ENCODE measurements at places on chromosomes 7 and 10. TPM values are rescaled to one million over a fixed set of nuclear protein-coding genes. Genes with fewer than 3 reads are reported as not detected.

DNA sequence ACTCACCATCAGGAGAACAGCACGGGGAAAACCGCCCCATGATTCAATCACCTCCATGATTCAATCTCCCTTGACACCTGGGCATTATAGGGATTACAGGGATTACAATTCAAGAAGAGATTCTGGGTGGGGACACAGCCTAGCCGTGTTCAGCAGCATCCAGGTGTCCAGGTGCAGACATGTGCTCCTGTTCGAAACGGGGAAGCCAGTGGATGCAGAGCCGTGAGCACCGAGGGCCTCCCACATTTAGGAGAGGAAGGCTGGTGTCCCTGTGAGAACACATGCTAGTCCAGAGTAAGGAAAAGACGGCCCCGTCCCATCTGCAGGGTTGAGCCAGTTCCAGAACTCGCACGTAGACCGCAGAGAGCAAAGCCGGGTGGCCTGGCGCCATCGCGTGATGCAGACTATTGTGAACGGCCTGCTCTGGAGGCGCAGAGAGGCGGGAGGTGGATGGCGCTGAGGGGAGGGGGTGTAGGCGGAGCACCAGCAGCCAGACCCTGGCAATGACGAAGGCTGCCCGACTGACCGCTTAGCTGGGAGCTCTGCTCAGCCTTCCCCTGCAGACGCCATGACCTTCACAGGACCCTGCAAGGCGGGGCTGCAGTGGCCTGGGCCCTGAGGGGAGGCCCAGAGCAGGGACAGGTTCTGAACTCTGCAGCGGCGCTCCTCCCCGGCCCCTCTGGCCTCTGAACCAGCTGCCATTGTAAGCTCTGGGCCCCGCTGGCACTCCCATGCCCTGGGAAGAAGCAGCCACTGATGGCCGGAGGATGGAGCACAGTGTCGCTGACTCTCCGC lies 141.6 kb upstream of the TCERG1L start:
- DNase-seq: peak; percentile 48
- peak overlapping the region; percentile 34 for H3K4me3 ChIP-seq
- H3K36me3 ChIP-seq: no peaks in the 10 kb centered on the region
- peaks cover 40% of the 10 kb centered on the region for H3K27me3 ChIP-seq

DNA sequence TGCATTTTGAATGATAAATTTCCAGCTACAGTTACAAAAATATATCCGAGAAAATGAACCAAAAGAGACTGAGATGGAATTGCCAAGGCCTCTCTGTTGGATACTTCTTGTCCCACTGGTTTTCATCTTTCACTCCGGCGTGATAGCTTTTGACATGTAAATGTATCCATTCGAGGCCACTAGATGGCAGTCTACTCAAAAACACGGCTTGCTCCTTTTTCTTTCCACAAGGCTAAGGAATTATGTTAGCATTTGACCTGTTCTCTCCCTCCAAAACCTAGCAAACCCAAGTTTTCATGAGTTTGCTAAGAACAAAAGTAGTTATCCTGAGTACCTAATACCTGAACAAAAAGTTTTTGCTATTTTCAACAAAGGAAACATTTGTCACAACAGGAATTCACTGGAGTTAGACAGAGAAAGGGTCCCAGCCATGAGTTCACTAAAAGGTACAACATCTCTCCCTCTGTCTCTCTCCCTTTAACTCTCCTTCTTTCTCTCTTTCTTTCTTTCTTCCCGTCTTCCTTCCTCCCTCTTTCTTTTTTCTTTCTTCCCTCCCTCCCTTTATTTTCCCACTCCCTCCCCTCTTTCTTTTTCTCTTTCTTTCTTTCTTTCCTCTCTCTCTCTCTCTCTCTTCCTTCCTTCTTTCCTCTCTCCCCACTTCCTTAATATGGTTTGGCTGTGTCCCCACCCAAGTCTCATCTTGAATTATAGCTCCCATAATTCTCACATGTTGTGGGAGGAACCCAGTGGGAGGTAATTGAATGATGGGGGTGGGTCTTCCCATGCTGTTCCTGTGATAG lies 207.9 kb upstream of the MYO3A start:
- H3K27me3 ChIP-seq: no peaks in the 10 kb centered on the region
- DNase-seq: no peak
- H3K4me1 ChIP-seq: no peaks in the 10 kb centered on the region
- H3K4me3 ChIP-seq: no peak overlapping the region

DNA sequence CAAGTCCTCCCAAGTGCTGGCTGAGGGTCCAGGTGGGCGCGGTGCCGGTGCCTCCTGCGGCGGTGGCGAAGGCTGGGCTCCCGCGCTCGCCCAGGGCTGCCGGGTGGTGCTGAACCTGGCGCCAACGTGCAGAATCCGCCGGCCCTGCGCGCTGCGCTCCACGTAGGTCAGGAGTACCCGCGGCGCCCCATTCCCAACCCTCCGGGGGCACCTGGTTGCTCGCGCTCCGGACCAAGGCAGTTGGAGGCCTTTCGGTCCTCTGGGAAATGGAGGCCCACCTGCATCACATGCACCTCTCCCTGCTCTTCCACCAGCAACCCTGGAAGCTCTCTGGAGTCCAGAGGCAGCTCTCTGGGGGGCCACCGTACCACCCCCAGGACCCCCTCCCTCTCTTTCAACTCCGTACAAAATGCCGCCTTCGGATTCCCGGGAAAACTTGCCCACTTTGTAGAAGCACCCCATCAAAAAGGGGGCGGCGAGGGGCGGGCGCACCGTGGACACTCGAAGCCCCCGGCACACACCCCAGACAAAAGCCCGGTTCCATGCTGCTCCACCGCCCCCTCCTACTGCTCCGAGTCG lies 745 bp downstream of the SLC16A9 start:
- H3K4me1 ChIP-seq: no peaks in the 10 kb centered on the region
- H3K36me3 ChIP-seq: no peaks in the 10 kb centered on the region
- H3K4me3 ChIP-seq: peak overlapping the region; percentile 66
- no peak for DNase-seq
- H3K27me3 ChIP-seq: no peaks in the 10 kb centered on the region

DNA sequence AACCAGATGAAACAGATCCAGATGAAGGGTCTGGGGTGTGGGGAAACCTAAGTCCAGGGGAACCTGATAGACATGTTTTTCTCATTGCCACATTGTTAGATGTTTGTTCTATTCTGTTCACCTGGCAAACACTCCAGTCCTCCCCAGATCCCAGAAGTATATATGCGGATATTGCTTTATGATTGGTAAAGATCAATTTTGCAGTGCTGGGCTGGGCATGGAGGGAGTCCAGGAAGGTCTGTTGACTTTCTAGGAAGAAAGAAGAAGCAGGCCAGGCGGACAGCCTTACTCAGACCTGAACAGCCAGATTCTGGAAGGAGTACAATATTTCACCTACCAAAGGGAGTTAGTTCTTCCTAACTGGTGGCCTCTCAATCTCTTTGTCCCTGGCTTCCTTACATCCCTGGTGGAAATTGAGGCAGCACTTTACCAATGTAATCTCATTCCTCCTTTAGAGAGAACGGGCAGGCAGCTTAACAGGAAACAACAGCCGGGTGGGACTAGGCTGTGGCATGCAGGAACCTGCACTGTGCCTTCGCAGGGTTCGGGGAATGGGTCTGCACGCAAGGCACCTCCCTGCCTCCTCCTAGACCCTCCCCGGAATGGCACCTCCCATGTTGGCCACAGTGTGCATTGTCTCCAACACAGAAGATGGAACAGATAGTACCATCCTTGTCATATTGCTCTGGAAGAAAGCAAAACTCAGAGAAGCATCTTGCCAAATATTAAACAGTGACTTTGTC lies 930 bp downstream of the GIMAP6 start:
- H3K27me3 ChIP-seq: no peaks in the 10 kb centered on the region
- peak overlapping the region; percentile 55 for H3K4me3 ChIP-seq
- peaks cover 34% of the 10 kb centered on the region for H3K36me3 ChIP-seq
- H3K4me1 ChIP-seq: peaks cover 39% of the 10 kb centered on the region
- DNase-seq: peak; percentile 56
- H3K27ac ChIP-seq: peak overlapping the region; percentile 95

DNA sequence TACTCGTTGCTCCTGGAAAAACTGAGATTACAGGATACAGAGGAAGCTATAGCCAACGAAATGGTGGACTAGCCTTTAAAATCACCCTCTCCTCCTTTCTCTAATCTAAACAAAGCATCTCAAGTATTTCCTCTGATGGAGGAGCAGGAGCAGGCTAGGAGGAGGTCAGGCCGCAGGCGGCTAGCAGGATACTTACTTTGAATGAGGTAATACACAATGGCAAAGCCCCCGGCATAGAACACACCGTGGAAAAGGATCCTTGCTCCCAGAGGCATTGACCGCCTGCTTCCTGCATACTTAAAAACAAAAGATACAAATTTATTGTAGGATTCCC lies 64.4 kb downstream of the STK17A start:
- DNase-seq: peak; percentile 33
- no peak overlapping the region for H3K4me3 ChIP-seq
- H3K27ac ChIP-seq: peak overlapping the region; percentile 86
- no peaks in the 10 kb centered on the region for H3K36me3 ChIP-seq

- DNase-seq: no peak
- H3K27me3 ChIP-seq: no peaks in the 10 kb centered on the region
- H3K4me3 ChIP-seq: no peak overlapping the region
- H3K36me3 ChIP-seq: peaks cover 79% of the 10 kb centered on the region
- no peaks in the 10 kb centered on the region for H3K4me1 ChIP-seq
Observed at GRCh38 chr7:104130726-104131125, 77.1 kb downstream of the ORC5 start.

DNA sequence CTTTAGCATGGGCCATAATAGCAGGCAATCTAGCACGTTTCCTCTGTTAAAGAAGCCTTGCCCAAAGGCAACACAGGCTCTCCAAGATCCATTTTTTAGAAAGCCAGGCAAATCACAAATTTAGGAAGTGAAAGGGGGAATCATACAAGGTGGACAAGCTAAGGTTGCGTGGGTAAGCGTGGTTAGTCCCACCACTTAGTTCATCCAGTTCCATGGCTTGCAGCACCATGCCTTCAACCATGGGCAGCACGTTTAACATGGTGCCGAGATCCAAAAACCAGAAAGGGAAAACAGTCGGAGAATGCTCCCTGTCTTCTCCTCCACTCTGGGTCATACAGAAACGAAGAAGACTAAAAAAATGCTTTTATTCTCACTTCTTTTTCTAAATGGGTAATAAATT lies 234.4 kb upstream of the IMMP2L start:
- no peaks in the 10 kb centered on the region for H3K27me3 ChIP-seq
- no peak for DNase-seq

GRCh38 chr10:132993271-132994184 lies 51.2 kb upstream of the CFAP46 start:
- peak overlapping the region; percentile 46 for H3K4me3 ChIP-seq
- peaks cover 23% of the 10 kb centered on the region for H3K27me3 ChIP-seq
- peak; percentile 53 for DNase-seq
- no peaks in the 10 kb centered on the region for H3K4me1 ChIP-seq

DNA sequence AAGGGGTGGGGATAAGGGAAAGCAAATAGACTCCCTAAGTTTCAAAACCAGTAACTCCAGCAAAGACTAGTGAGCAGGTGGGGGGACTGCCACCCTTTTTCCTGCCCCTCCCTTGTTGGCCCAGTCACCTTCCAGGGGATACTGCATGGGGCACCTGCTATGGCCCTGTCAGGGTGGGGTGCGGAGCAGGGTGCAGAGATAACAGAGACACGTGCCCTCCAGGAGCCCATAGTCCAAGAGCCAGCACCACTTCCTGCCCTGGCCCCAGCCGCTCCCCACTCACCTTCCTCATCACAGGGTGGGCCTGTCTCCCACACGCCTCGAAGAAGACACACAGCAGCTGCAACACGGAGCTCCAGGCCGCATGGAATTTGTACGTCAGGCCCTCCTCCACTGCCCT lies 20.6 kb downstream of the RRP12 start:
- H3K27me3 ChIP-seq: no peaks in the 10 kb centered on the region
- no peak overlapping the region for H3K4me3 ChIP-seq
- peaks cover 49% of the 10 kb centered on the region for H3K36me3 ChIP-seq
- H3K27ac ChIP-seq: no peak overlapping the region
- DNase-seq: no peak

DNA sequence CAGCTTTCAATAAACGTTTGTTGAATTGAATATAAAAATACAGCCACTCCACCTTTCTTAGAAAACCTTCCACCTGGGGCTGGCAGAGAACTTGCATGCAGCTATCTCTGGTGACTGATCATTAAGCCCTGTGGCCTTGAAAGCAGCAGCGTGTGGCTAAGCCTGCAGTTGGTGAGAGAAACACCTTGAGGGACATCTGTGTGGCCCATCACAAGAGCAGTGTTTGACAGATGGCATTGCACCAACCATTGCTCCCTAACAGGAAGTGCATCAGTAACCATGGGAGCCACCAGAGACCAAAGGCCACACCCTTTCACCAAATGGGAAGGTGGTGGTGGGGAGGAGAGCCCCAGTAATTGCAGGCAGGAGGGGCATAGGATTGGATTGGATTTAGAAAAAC lies 22.4 kb downstream of the RHOBTB1 start:
- peaks cover 5% of the 10 kb centered on the region for H3K36me3 ChIP-seq
- H3K4me3 ChIP-seq: no peak overlapping the region
- no peaks in the 10 kb centered on the region for H3K27me3 ChIP-seq
- no peak overlapping the region for H3K27ac ChIP-seq
- DNase-seq: no peak

- no peak overlapping the region for H3K4me3 ChIP-seq
- H3K36me3 ChIP-seq: peaks cover 32% of the 10 kb centered on the region
- no peaks in the 10 kb centered on the region for H3K27me3 ChIP-seq
- no peaks in the 10 kb centered on the region for H3K4me1 ChIP-seq
- DNase-seq: no peak
- H3K27ac ChIP-seq: no peak overlapping the region
Observed at GRCh38 chr7:55477781-55478374, 94.4 kb downstream of the VOPP1 start.

DNA sequence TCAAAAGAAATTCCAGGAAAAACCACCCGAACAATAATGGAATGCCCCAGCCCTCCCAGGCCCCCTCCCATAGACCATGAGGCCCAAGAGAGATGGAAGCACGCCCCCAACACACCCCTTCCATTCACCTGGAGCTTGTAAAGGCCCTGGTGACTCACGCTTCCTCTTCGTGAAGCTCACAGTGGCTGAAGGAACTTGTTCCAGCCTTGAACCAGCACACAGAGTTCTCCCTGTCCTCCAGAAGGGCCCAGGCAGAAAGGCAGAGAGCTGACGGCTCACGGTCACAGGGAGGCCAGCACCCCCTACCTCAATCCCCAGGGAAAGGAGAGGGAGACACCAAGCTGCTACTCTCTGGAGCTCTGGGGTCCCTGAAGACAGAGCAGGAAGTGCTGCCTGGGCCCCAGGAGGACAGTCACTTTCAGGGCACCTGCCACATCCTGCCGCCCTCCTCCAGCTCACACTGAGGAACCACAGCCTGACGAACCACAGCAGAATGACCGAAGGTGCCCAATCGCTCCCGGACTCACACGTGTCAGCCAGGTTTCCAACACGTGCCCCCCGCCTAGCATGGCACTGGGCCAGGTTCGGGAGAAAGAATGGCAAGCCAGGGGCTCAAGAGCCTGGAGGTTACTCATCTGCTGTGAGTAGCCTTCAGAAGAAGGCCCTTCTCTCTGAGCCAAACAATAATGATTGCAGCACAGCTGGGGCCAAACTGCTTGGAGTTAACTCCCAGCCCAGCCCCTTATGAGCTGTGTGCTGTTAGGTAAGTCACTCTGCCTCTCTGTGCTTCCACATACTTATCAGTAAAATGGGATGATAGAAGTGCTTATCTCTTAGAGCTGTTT lies 52.8 kb downstream of the DLG5 start:
- no peak overlapping the region for H3K27ac ChIP-seq
- H3K27me3 ChIP-seq: no peaks in the 10 kb centered on the region
- no peak overlapping the region for H3K4me3 ChIP-seq
- peaks cover 38% of the 10 kb centered on the region for H3K4me1 ChIP-seq
- DNase-seq: no peak

The TAS2R5 gene
- total RNA-seq: not detected

The MINDY4 gene
- 6.0 TPM for total RNA-seq

The ARF5 gene
- 96.3 TPM for total RNA-seq

The OPALIN gene
- total RNA-seq: not detected

The FANK1 gene
- 0.40 TPM for total RNA-seq

The LIPK gene
- not detected for total RNA-seq

The THAP5 gene
- total RNA-seq: 27.7 TPM

The NPSR1 gene
- total RNA-seq: not detected

The PIP gene
- total RNA-seq: not detected

The GPR37 gene
- not detected for total RNA-seq

The AGR2 gene
- not detected for total RNA-seq

Data from heart left ventricle (tissue), 16 donors.